HT1080 (cell line): ENCODE measurements at places on chromosomes 7 and 10.
A peak's percentile ranks its signal among the peaks of the same experiment; 100 is the strongest.

DNA sequence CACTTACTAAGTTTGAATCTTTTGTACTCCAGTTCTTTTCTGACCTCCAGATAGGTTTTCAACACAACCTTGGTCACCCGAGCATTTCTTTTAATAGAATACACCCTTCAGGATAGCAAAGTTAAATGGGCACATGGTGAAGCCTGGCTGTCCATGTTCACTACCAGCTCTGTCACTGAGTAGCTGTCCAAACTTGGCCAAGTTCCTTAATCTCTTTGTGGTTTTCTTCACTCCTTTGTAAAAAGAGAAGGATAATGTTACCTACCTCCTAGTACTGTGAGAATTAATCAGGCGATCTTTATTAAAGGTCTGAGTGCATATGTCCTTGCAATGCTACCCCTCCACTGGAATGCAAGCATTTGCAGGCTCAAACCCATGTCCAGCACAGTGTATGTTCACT is 128.1 kb upstream of the PTPRZ1 start:
- no peak for DNase-seq

- DNase-seq, result no peak
Measured at GRCh38 chr7:51060536-51060935, 256.1 kb downstream of the COBL start.

GRCh38 chr7:18756378-18757050 is 261.0 kb downstream of the HDAC9 start:
- no peak for DNase-seq

- DNase-seq, result no peak
Measured at GRCh38 chr10:101843032-101844021, at the start of gene KCNIP2. TSS of gene KCNIP2 (minus strand) at chr10:101843800. CDS start at chr10:101843568, 232 bp downstream.

DNA sequence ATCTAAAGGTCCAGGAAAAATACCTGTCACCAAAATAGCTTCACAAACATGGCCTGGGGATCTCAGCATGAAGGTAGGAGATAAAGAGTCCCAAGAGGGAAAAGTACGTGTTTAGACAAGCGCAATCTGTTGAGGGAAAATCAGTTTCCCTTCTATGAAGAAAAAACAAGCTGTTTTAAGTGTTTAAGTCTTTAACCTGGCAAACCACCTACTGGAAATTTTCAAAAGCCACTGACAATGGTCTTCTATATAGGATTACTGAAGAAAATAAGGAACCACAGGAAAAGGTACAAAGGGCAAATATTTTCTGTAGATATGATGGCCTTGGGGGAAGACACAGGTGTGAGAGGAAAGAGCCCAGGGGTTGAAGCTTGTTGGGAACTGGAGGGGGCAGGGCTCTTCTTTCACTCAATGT is 21.2 kb downstream of the ALDH18A1 start:
- DNase-seq, result no peak

DNA sequence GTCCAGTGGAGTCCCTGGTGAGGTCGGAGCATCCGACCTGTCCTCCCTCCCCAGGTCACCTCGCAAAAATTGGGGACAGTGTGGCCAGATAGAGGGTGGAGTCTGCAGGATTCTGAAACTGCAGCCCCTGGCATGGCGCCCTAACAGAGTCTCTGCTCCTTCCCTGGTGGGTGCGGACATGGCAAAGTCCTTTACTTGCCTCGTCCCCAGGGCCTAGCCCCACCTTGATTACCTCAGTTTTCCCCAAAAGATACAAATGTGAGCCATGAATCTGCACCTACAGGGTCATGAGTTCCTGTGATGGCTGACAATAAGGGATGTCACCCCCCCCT is 47.7 kb downstream of the NPVF start:
- no peak for DNase-seq

DNA sequence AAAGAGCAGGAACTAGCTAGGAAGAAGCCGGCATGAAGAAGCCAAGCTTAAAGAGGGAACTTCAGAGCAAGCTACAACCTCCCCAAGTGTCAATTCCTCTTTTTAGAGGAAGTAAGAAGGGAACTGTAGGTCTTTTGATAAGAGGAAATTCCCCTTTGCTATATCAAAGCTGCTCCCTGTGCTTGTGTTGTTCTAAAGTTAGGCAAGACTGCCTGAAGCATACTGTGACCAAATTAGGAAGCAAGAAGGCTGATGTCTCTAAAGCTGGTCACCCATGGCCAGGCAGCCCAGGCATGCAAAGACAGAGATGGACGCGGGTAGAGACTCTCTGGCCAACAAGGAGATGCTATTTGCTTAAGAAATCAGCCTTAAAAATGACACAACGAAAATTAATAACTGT is 87.9 kb downstream of the RNF216 start:
- peak; percentile 34 for DNase-seq

DNA sequence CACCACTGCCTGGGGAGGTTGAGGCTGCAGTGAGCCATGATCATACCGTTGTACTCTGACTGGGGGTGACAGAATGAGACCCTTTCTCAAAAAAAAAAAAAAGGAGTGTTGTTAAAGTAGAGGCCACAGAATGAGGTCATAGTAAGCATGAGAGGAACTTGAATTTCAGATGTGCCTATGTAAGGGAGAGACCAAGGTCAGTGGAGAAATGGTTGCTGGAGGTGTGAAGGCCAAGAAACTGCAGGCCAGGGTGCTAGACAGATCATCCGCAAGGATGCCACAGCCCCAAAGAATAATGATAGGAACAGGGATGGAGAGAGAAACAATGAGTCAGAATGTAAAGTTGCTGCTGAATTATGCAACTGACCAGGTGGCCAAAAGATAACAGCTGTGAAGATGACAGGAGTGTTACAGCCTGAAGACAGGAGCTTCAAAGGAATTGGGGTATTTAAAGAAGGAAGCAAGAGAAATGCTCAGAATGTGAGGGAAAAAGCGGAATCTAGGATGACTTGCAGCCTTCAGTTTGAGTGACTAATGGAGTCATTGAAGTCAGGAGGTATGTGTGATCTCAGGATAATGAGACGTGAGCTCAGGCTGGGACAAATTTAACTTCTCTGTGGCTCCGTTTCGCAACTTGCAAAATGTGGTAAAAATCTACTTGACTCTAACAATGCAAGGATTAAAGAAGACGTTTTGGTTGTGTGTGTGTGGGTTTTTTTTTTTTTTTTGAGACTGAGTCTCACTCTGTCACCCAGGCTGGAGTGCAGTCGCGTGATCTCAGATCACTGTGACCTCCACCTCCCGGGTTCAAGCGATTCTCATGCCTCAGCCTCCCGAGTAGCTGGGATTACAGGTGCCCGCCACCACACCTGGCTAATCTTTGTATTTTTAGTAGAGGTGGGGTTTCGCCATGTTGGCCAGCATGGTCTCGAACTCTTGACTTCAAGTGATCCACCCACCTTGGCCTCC is 22.2 kb downstream of the TYW1B start:
- peak; percentile 11 for DNase-seq

DNA sequence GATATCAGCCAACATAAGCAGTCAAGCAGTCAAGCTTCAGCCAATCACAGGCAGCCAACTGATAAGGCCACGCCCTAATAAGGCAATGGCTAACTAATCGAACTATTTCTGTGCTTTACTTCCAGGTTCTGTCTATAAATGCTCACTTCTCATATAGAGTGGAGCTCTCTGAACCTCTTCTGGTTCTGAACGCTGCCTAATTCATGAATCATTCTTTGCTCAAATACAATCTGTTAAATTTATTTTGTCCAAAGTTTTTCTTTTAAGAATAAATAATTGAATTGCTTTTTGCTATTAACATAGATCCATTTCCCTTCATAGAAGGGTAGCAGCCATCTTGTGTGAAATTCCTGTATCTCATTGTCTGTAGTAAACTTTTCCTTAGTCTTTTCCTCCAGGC is 97.9 kb upstream of the TMEM72 start:
- DNase-seq, result no peak

DNA sequence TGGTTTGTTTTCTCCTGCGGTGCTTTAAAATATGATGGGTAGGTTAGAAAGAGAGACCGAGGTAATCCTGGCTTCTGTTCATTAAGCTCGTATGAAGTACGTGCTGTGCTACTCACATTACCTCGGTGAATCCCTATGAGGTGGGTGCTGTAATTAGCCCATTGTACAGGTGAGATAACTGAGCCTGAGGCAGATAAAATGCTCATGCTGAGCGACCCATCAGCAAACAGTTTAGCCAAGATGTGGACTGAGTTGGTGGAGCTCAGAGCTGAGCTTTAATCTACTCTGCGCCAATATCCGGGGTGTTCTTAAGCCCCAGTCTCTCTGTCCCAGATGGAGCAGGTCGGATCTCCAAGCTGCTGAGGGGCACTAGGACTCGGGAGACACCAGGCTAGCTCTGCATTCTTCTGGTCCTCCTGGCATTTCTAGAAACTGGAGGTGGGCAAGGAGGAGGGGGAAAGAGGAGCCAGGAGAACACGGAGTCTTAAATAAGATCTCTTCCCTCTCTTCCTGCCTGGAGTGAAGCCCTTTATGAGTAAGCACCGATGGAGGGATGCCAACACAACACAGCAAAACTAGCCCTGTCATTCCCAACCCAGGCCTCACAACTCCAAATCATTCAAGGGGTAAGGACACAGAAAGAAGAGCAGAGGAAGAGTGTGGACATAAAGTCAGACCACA is 458.5 kb downstream of the KCNMA1 start:
- peak; percentile 95 for DNase-seq

GRCh38 chr7:106777674-106778299 is 87.3 kb upstream of the PIK3CG start:
- no peak for DNase-seq

DNA sequence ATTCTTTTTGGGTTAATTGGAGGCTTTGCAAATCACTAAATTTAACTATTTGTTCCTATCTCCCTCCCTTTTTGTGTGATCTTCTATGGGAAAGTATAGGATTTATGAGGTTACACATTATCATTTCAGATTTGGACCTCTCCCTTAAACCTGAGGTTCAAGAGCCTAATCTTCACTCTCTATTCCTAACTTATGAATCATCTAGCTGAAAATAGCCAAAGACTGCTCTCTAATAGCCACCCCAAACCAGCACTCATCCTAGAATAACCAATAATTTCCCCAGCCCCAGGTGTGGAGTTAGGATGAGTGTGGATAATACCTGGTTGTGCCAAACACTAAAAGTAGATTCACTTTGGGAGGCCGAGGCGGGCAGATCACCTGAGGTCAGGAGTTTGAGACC is 499.2 kb downstream of the GFRA1 start:
- DNase-seq, result no peak

DNA sequence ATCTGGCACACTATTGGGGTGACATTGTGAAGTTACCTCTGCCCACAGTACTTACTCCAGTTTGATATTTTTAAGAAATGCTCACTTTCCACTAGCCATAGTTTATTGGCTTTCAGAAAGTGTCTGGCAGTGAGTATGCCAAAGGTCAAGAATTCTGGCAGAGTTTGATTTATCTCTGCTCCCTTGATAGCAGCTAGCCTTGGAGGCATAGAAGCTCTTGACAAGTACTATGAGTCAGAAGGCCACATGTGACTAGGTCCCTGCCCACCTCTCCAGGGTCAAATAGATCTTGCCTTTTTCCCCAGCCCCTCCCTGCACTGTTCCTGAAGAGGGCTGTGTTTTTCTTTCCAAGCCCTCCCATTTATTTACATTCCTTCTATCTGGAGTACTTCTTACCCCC is 202.2 kb downstream of the AUTS2 start:
- DNase-seq, result no peak

DNA sequence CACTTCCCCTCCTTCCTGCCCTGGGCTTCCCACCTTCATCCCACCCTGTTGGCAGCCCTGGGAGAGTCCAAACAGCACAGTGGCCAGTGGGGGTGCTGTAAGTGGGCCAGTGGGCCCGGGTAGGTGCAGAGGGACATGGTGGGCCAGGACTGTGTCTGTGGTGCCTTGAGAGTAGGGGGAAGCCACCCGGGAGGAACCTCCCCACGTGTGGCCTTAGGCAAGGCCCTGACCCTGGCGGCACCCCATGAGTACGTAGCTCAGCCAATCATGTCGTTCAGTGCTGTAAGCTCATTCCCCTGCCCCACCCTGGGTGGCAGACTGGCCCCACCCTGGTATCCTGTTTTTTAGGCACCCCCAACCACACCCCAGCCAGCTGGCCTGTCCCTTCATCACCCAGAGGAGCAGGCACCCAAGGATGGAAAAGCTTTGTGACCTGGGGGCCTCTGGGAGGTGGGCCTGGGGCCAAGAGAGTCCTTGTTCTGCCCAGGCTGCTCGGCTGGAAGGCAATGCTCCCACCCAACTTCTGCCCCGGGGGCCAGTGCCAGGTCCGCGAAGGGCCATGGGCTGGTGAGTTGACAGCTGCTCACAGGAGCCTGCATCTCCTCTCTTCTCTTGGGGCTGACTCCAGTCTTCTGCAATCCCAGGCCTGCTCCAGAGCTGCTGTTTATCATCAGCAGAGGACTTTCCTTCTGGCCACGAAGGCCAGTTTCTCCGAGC is 41.6 kb downstream of the TSPAN15 start:
- DNase-seq, result no peak

GRCh38 chr7:148834605-148835004 is 49.5 kb downstream of the EZH2 start:
- DNase-seq, result no peak

- no peak for DNase-seq
Measured at GRCh38 chr7:159033956-159034355, 110.7 kb downstream of the VIPR2 start.

- DNase-seq, result no peak
Measured at GRCh38 chr7:101436221-101436735, 73.6 kb downstream of the COL26A1 start.

- DNase-seq, result no peak
Measured at GRCh38 chr10:119459681-119460340, 82.7 kb downstream of the RGS10 start.

- no peak for DNase-seq
Measured at GRCh38 chr7:48388911-48389310, 217.7 kb downstream of the ABCA13 start.

DNA sequence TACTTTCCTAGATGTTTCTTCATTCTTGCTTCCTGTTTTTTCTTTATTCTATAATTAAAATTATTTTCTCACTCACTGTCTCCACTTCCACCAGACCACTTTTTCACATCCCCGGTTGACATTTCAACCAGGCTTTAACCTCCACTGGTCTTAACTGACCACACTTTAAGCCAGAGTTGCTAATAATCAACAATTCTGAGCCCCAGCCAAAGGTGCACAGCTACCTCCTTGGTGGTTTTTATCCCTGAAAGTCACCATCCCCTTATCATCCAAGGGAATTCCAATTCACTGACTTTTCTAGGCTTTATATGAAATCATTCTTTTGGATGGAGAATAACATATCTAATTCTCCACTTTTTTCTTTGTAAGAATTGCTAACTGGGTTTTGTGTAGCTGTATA is 138.9 kb downstream of the FRMD4A start:
- no peak for DNase-seq

- no peak for DNase-seq
Measured at GRCh38 chr7:143280160-143280559, 4.6 kb upstream of the TMEM139 start.

GRCh38 chr10:46247181-46247475 is 39.7 kb upstream of the ANTXRL start:
- no peak for DNase-seq

- no peak for DNase-seq
Measured at GRCh38 chr7:46537191-46537905, 616.3 kb upstream of the IGFBP3 start.
